ENCODE measurements at places on chromosomes 3 and 15. TPM values are rescaled to one million over a fixed set of nuclear protein-coding genes. Genes with fewer than 3 reads are reported as not detected.

DNA sequence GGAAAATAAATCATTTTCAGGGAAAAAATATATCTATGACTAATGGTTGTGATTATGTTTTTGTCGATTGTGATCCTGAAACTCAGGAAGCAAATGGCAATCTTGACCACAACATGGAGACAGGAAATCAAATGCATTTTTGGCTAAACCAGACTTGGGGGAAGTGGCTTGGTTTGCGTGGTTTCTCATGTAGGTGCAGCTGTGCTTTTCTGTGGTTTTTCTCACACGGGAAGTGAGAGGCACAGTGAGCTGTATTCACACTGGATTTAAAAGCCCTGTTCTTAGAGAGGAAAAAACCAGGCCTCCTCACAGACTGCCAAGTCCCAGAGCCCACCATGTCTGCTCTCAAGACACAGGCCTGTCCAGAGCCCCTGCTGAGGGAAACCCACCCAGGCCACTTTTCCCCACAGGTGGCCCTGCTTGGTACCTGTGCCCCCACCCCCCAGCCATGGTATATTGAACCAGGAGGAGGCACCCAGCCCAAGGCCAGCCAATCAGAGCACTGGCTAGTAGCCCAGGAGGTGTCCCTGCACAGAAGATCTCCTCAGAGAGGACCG lies 46.1 kb downstream of the BTD start:
- no peak for DNase-seq

DNA sequence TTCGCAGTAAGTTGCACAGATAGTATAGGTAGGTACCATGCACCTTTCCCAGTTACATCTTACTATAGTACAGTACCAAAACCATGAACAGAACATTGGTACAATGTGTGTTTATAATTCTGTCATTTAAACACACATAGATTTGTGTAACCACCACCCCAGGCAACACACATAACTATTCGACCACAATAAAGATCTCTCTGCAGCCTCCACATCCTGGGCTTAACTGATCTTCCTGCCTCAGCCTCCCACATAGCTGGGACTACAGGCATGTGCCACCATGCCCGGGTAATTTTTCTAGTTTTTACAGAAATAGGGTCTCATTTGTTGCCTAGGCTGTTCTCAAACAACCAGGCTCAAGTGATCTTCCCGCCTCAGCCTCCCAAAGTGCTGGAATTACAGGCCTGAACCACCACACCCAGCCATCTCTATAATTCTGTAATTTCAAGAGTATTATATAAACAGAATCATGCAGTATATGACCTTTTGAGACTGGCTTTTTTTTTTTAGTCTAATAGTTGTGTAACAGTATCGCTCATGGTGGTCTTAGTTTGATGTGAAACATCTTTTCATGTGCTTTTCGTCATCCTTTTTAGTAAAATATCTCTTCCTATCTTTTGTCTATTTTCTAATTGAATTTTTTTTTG lies 13.3 kb upstream of the TMF1 start:
- DNase-seq, result no peak

DNA sequence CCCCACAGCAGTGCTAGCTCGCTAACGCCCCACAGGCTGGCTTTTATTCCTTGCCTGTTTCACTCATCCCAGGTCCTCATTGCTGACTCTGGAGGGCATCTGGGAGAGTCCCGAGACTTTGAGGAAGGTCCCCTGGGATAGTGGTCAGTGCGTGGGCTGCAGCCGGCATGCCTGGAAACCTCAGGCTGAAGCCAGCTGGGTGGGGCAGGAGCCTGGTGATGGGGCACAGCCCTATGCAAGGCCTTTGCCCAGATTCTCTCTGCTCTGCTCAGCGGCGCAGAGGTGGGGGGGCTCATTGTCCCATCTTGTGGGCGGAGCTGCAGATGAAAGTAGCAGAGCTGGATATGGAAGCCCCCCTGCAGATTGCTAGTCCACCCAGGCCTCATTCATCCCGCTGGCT lies 55.7 kb upstream of the SMAD6 start:
- DNase-seq, result no peak

DNA sequence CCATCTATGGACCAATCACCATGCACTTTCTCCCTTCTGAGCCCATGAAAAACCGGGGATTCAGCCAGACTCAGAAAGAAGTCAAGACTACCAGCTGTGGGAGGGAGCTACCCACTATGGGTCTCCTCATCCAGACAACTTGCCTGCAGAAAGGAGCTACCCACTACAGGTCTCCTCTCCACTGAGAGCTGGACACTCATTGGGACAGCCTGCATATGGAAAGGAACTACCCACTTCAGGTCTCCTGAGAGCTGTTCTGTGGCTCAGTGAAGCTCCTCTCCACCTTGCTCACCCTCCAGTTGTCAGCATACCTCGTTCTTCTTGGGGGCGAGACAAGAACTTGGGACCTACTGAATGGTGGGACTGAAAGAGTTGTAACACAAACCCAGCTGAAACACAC lies 22.3 kb upstream of the ZBED2 start:
- no peak for DNase-seq

- no peak for DNase-seq
Measured at GRCh38 chr3:188007897-188008296, 146.1 kb upstream of the LPP start.

- no peak for DNase-seq
Measured at GRCh38 chr15:39312984-39313383, 267.9 kb upstream of the THBS1 start.

GRCh38 chr15:92902737-92903593 lies 2.8 kb downstream of the CHD2 start:
- no peak for DNase-seq

DZIP1L gene
- 26.7 TPM for polyA plus RNA-seq
